ENCODE measurements at places on chromosomes 5 and 9. TPM values are rescaled to one million over a fixed set of nuclear protein-coding genes. Genes with fewer than 3 reads are reported as not detected.

Gene PPP2R2B
- polyA plus RNA-seq: 0.86 TPM

DNA sequence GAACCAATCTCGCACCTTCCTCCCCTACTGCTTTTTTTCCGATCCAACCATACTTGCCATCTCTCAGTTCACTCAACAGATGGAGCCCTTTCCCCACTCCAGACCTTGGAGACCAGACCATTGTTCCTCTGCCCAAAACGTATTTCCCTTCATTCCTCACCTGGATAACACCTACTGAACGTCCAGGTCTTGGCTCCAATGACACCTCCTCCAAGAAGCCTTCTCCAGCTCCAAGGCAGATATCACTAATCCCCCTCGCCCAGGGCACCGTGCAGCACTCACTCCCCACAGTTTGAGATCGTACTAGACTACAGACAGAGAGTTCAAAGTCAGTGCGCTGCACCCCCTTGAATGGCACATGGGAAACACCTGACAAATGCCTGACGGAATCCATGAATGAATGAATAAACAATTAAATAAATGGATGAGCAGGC is 47.1 kb upstream of the AKNA start:
- DNase-seq: no peak

- peak; percentile 73 for DNase-seq
Observed at GRCh38 chr9:114004221-114004716, 73.8 kb downstream of the AMBP start.

- DNase-seq: no peak
Observed at GRCh38 chr9:4594545-4594944, 67.5 kb upstream of the PLPP6 start.

DNA sequence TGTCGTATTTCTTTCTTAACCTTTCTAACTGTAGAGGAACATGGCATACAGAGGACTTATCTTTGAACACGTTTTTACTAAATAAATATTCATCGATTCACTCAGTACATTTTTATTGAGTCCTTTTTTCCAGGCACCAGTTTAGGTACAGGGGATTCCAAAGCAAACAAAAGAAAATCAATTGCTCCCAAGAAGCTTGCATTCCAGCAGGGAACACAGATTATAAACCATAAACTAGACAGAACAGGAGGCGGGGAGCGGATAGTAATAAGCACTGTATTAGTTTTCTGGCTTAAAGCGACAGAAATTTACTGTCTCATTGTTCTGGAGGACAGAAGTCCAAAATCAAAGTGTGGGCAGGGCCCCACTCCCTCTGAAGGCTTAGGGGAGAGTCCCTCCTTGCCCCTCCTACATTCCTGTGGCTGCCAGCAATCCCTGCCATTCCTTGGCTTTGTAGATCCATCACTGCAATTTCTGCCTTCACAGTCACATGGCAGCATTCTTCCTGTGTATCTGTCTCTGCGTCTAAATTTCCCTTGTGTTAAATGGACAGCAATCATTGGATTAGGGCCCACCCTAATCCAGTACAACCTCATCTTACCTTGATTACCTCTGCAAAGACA is 115.5 kb downstream of the COL23A1 start:
- DNase-seq: no peak

GRCh38 chr9:101569741-101570501 is 24.8 kb downstream of the PPP3R2 start:
- DNase-seq: no peak

DNA sequence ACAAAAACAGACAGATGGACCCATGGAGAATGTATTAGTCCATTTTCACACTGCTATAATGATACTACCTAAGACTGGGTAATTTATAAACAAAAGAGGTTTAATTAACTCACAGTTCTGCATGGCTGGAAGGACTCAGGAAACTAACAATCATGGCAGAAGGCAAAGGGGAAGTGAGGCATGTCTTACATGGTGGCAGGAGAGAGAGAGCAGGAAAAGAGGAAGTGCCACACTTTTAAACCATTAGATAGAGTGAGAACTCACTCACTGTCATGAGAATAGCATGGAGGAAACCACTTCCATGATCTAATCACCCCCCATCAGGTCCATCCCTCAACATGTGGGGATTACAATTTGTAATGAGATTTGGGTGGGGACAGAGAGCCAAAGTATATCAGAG is 808.9 kb downstream of the CDH12 start:
- no peak for DNase-seq

Measured in spleen (tissue), 13 donors.